Thymus (tissue), 14 donors: ENCODE measurements at places on chromosomes 5 and 9. TPM values are rescaled to one million over a fixed set of nuclear protein-coding genes. Genes with fewer than 3 reads are reported as not detected.

DNA sequence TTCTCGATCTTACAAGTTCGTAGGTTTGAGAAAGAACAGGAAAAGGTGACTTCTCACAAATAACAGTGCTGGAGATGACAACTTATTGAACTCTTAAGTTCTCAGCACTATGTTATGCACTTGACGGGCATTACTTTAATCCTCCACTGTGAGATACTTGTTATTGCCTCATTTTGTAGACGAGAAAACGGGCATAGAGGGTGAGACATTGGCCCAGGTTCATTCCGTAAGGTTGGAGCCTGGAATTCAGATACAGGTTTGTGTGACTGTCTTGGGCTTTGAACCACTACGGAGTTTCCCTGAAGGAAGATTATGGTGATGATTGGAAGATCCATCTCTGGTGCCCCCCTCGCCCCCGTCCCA, 657 bp downstream of the MAT2B start:
- no peak for DNase-seq

DNA sequence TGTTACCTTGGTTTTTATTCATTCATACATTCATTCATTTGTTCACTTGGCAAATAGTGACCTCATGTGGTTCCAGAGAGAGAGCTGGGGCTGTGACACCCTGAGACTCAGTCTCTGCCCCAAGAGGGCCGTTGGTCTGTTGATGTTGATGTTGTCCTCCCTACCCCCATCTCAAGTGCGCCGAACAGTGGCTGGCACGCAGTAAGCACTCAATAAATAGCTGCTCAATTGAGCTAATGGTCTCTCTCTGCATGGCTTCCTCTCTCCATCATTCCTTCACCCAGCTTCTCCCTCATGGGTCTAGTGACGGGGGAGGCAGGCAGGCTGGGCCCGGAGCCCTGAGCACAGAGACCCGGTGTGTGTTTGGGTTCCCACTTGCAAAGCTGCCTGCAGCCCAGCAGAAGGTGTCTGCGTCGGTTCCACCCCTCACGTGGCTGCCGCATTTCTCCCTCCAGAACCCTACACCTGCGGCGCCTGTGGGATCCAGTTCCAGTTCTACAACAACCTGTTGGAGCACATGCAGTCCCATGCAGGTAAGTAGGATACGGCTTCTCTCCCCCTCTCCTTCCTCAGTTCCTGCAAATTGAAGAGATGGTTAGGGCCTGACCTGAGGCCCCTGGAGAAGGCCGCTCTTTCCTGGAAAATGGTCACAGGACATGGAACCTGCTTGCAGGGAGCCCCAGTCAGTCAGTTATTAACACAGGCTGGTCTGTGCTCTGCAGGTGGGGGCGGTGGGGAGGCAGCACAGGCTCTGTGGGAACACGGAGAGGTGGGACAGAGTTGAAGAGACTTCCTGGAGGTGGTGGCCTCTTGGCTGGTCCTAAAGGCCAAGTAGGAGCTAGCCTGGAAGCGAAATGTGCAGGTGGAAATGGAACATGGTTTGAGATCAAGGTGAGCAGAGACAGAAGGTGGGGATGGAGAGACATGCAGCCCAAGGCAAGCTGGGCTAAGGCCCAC, 42.0 kb downstream of the AMBP start:
- no peak for DNase-seq

Gene FREM1
- total RNA-seq, result 5.1 TPM

GRCh38 chr5:69484891-69485290, 7.7 kb upstream of the OCLN start:
- DNase-seq, result no peak

- DNase-seq, result no peak
These were observed 8.1 kb downstream of the GSN start for GRCh38 chr9:121275781-121276658.

DNA sequence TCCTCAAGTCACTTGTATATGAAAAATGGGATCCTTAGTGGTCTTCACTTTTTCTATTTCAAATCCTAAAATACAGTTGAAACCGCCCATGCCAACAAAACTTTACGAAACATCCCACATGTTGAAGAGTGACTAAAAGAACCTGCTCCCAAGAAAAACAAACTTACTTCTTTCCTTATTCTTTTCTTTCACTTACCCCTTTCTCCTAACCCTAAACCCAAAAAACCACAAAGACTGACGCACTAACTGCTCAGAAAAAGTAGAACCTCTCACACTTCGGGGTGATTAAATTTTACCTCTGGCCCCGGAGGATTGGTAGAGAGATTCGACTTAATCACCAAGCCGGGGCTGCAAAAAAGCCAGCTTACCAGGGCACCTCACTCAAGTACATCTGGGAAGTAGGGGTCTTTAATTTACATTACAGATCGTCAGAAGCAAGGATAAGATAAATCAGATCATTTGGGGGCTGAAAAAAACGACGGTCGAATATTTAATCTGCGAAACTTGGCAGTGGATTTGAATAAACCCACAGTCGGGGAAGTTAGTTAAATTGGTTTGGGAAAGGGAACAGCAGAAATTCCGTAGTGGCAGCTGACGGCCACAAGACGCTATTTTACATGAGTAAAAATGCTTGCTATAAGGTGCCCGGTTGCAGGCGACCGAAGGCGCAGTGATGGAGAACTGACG, 1.3 kb downstream of the CDO1 start:
- DNase-seq, result no peak

Gene ADAM19
- 13.2 TPM for total RNA-seq

GRCh38 chr9:95063300-95063699, 254.2 kb downstream of the FANCC start:
- no peak for DNase-seq

Gene WNT8A
- total RNA-seq, result 0.05 TPM

Gene MLANA
- not detected for total RNA-seq

- peak; percentile 70 for DNase-seq
These were observed 1.3 kb downstream of the HMGXB3 start for GRCh38 chr5:150001660-150002486.

GRCh38 chr9:80061940-80062339, 490.2 kb downstream of the TLE4 start:
- DNase-seq, result no peak

GRCh38 chr9:119961774-119962424, 592.7 kb upstream of the BRINP1 start:
- no peak for DNase-seq

GRCh38 chr9:94140791-94141790, 56.8 kb downstream of the PTPDC1 start:
- DNase-seq, result no peak

Gene ELOVL7
- total RNA-seq, result 0.47 TPM

DNA sequence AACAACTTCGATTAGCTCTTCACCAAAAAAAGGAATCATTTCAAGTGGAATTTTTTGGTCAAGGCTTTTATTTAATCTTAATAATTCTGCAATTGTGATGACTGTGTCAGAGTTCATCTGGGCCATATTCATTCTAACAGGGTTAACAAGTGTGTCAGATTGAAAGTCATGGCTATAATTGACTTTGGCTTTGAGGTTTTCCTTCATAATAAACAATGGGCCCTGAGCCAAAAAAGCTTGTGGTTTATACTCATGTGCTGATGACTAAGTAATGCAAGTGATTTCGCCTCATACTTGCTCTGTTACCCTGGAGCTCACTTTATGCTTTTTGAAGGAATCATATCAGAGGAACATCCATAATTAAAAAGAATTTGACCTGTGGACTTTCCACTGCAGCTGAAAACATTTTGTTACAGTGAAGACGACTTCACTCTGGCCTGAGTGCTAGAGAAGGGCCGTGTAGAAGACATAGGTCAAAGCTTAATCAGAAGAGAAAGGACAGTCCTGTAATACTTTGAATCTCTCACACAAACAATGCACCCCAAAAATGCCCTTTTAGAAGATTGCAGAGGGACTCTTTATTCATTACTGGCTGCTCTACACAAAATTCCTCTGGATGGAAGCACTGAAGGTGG, 101.7 kb downstream of the GDNF start:
- no peak for DNase-seq

- DNase-seq, result no peak
These were observed 1985.9 kb downstream of the EFNA5 start for GRCh38 chr5:105684799-105685198.

DNA sequence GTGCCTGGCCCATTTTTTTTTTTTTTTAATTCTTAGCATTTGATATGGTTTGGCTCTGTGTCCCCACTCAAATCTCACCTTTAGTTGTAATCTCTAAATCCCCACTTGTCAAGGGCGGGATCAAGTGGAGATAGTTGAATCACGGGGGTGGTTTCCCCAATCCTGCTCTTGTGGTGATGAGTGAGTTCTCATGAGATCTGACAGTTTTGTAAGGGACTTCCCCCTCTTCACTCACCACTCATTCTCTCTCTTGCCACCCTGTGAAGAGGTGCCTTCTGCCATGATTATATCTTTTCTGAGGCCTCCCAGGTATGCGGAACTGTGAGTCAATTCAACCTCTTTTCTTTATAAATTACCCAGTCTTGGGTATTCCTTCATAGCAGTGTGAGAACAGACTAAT, 27.2 kb downstream of the NDUFAF2 start:
- DNase-seq, result no peak

Gene GCNT4
- 22.9 TPM for total RNA-seq

DNA sequence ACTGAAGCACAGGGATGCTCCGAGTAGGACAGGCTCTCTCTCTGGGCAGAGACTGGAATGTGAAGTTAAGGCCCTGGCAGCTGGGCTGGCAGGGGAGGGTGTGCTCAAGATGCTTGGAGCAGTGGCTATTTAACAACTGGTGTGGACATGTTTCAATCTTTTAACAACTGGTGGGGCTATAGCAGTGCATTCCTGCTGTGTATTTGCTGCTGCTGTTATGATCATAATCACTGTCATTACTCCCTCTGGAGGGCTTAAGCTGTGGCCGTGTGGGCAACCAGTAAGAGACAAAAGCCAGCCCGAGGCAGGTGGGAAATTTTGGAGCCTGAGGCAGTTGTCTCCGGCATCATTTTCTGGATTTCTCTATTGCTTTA, 33.3 kb upstream of the PTGS1 start:
- DNase-seq, result no peak

DNA sequence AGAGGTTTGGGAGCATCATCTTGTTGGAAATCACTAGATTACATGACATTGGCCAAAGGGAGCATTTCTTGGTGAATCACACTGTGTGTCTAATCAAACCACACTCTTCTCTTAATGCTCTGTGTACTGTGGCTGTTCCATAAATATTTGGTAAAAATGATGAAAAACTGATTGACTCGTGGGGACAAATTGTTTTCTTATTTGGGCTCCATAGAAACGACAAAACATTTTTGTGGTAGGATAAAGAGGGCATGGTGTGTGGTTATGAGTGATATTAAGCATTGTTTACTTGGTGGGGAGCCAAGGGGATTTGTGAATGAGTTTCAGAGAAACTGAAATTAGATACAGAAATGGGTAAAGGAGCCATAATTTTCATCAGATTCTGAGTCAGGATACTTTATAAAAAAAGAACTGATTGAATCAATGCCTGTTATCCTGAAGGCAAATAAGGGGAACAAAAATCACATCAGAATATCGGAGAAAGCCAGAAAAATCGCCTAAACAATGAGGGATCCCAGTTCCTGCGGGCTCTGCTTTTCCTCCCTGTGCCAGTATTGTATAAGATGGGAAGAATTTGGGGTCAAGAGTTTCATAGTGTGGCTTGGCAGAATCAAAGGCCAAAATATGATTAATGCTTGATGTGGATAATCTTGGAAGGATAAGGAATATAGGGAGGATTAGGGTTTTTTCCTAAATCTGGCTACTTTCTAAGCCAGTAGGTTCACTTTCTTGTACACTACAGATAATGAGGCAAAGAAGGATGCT, 33.3 kb downstream of the FBXL7 start:
- no peak for DNase-seq

- DNase-seq, result no peak
These were observed 50.6 kb upstream of the RPL26L1 start for GRCh38 chr5:172908662-172909061.

GRCh38 chr5:106648401-106648800, 1022.3 kb downstream of the EFNA5 start:
- DNase-seq, result no peak

GRCh38 chr5:173035904-173036707, 20.0 kb upstream of the CREBRF start:
- no peak for DNase-seq

- no peak for DNase-seq
These were observed 720 bp downstream of the NUDT12 start for GRCh38 chr5:103561685-103562452.

DNA sequence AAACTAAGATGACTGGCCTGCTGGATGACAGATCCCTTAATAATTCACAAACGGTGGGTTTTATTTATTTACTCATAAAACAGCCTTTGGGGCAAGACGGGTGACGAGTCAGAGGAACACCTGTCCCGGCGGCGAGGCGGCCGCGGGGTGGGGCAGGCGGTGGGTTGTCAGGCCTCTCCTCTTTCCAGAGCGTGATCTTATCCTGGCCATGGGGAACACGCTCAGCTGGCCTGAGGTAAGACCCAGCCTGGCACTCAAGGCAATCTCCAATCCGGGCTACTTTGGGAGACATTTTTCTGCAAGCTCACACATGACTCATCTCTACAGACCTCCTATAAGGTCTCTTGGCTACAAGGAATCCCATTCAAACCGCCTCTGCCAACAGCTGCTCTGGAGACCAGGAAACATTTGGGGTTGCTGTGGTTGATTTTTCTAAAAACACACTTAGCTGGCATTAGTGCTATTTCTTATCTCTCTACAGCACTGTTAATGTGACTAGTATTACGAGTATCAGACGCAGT, 6.3 kb downstream of the RAPGEF1 start:
- peak; percentile 64 for DNase-seq

- no peak for DNase-seq
These were observed 485.8 kb downstream of the NTRK2 start for GRCh38 chr9:85155352-85155751.

- DNase-seq, result no peak
These were observed 5.9 kb upstream of the CDH6 start for GRCh38 chr5:31187591-31187990.

Gene MZB1
- 400 TPM for total RNA-seq

DNA sequence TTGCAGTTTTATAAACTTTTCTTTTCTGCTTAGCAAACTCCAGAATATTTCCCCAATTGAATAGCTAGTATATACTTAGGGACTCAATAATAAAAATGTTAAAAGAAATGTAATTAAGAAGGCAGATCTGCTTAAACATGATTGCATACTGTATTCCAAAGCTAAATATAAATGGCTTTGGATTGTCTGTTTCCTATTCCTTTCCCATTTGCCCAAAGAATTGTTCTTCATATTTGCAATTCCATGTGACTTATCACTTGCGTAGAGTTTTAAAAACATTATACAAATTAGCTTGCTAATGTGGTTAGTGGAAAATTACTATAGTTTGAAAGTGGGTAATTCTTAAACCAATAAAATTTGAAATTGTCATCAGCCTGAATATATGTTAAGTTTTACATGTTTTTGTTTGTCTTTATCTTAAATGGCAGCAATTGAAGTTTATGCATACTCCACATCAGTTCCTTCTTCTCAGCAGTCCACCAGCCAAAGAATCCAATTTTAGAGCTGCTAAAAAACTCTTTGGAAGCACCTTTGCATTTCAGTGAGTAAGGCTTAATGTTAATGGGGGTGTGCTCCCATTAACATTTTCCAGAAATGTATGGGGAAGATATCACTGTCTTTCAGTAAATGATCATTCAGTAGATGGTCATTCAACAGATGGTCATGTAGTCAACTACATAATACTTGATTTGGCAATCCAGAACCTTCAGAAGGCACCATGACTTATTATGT, 161.2 kb downstream of the PARP8 start:
- no peak for DNase-seq
